ENCODE measurements at places on chromosomes 2 and 18. TPM values are rescaled to one million over a fixed set of nuclear protein-coding genes. Genes with fewer than 3 reads are reported as not detected.

ABCG5 gene
- total RNA-seq, result not detected

RBMS1 gene
- 55.1 TPM for total RNA-seq

ACKR3 gene
- total RNA-seq, result 20.7 TPM

ACMSD gene
- total RNA-seq, result not detected

SLC4A5 gene
- total RNA-seq, result 0.25 TPM

MDH1 gene
- 104 TPM for total RNA-seq

IL36A gene
- not detected for total RNA-seq

VPS4B gene
- total RNA-seq, result 42.4 TPM

IL1A gene
- not detected for total RNA-seq

LYPD6B gene
- total RNA-seq, result not detected

TSGA10 gene
- 1.7 TPM for total RNA-seq

UGT1A10 gene
- not detected for total RNA-seq

MORN2 gene
- total RNA-seq, result 9.6 TPM

CDK15 gene
- total RNA-seq, result not detected

ATP6V1C2 gene
- under 0.01 TPM for total RNA-seq

TNFRSF11A gene
- total RNA-seq, result 42.5 TPM

CHRND gene
- total RNA-seq, result not detected

UGT1A4 gene
- not detected for total RNA-seq

NOSTRIN gene
- 2.5 TPM for total RNA-seq

MYCN gene
- 3.2 TPM for total RNA-seq

PROC gene
- total RNA-seq, result under 0.01 TPM

PAX8 gene
- under 0.01 TPM for total RNA-seq

ABHD1 gene
- not detected for total RNA-seq

CHRNG gene
- not detected for total RNA-seq

PLGLB2 gene
- 0.39 TPM for total RNA-seq

IL18RAP gene
- total RNA-seq, result not detected
